Foreskin fibroblast (primary cell): ENCODE measurements at places on chromosomes 12 and 14.
A peak's percentile ranks its signal among the peaks of the same experiment; 100 is the strongest.

DNA sequence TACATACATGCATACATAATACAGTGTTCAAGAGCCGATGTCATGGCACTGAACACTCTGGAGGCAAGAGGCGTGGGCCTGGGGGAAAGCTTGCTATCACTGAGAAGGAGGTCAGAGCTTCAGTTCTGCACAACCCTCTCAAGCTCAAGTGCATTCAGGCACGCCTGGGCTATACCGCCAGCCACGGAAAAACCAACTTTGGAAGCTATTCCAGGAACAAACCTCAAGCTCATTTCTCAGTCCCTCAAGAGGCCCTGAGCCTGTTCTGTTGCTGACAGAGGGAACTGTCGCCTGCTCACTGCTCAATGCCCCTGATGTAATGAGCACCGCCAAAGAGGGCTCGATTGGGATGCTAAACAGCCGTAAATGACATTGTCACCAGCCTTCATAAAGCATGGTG lies 9.2 kb downstream of the NOS1 start:
- DNase-seq = no peak

- DNase-seq = peak; percentile 86
Measured at GRCh38 chr12:26125400-26126339, 833 bp upstream of the BHLHE41 start.

DNA sequence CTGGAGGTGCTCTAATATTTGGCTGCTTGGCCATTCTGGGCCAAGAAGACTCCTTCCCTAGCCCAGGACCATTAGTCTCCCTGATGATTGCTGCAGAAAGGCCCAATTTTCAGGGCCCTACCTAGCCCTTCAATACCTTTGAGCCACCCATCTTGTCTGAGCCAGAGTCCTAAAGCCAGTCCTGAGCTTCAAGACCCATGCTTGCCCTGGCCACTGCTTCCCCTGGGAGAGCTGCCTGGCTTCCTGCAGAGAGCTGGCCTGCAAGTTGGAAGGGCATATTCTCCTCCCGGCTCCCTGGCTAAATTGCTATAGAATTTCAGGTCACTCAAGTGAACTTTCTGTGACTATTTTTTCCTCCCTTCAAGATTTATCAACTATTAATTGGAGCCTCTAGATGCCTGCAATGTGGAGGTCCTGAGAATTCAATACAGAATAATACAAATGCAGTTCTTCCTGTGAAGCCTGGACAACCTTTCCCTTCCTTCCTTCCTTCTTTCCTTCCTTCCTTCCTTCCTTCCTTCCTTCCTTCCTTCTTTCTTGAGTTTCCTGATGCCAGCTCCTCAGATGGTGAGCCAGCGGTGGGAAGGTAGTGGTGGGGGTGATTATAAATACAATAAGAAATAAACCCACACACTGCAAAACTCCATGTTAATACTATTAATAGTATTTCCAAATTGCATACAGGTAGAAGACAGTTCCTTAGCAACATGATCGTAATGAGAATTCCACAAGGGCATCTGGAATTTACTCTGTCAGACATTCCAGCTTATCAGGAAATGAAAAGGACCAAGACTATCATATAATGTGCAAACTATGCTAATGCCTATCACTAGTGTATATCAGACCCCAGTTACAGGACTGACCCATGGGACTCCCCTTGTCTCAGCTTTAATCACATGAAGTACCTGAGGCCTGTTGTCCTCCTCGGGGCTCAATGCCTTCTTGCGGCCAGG lies 108.1 kb downstream of the ZFP36L1 start:
- DNase-seq = no peak

DNA sequence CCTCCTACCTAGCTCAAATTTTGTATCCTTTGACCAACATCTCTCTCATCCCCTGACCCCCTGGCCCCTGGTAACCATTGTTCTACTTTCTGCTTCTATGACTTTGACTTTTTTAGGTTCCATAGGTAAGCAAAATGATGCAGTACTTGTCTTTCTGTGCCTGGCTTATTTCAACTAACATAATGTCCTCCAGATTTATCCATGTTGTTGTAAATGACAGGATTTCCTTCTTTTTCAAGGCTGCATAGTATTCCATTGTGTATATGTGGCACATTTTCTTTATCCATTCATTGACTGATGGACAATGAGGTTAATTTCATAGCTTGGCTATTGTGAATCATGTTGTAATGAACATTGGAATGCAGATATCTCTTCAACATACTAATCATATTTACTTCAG lies 170.1 kb downstream of the DPY19L2 start:
- DNase-seq = no peak

- peak; percentile 4 for DNase-seq
Measured at GRCh38 chr12:81176796-81177195, 98.9 kb downstream of the ACSS3 start.

GRCh38 chr12:76556368-76556767 lies 3.2 kb downstream of the OSBPL8 start:
- no peak for DNase-seq

DNA sequence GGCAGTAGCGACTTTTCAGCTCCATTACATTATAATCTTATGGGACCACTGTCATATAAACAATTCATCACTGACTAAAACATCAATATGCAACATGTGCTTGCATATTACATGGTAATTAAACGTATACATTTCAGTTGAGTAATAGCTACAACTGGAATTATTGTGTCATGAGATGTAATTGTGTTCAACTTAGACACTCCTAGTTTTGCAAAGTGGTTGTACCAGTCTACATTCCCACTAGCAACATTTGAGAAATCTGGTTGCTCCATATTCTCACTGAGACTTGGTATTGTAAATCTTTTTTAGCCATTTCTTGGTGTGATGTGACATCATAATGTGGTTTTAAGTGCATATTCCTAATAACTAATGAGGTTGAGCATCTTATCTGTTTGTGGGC lies 90.0 kb downstream of the CAPZA3 start:
- no peak for DNase-seq

DNA sequence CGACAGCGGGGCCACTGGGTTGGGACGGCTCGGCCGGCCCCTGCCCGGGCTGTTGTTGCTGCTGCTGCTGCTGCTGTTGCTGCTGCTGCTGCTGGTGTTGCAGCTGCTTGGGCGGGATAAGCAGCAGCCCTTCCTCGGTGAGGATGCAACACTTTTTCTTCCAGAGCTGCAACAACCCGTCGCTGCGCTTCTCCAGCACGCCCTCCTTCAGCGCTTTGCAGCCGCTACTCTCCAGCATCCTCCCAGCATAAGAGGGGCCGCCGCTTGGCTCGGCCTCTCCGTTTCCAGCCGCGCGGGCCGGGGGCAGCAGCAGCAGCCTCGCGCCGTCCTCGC lies 529 bp downstream of the PHLDA1 start:
- no peak for DNase-seq

GRCh38 chr12:56350662-56351061 lies 9.2 kb downstream of the STAT2 start:
- DNase-seq = no peak

DNA sequence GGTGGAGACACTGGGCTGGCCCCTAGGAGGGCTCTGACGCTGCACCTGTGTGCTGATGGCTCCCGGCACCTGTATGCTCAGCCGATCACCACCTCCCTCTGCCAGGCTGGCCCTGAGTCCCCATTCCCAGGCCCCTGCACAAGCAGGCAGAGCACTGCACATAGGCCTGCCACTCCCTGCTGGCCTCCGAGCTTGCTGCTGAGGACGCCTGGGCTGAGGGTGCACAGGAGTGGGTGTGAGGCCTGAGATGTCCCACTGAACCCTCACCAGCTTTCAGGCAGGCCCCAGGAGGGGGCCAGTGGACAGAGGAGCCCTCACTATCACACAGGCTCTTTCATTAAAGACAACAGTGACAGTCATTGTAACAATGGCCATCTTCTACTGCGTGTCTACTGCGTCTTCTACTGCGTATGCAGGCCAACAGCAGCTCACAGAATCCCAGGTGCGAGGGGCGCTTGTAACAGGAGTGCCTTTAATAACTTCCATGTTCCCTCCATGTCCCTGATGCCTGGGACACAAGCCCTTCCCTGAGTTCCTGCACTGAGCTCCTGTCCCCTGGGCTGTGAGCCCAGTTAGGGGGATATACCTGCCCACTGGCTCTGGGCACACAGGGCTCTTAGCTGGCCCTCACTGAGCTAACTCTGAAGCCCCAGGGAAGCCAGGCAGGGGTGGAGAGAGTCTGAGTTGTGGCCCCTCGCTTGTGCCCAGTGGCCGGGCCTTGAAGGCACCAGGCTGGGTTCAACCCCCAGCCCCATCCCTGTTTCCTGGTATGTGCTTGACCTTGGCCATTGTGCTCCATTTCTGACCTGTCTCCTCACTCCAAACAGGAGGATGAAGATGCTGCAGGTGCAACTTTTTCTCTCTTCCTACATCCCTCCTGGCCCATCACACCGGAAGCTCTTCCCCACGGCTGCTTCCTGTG lies 71.3 kb downstream of the PRIMA1 start:
- no peak for DNase-seq
